GM23338 (cell line): ENCODE measurements at places on chromosomes 12 and 14.

DNA sequence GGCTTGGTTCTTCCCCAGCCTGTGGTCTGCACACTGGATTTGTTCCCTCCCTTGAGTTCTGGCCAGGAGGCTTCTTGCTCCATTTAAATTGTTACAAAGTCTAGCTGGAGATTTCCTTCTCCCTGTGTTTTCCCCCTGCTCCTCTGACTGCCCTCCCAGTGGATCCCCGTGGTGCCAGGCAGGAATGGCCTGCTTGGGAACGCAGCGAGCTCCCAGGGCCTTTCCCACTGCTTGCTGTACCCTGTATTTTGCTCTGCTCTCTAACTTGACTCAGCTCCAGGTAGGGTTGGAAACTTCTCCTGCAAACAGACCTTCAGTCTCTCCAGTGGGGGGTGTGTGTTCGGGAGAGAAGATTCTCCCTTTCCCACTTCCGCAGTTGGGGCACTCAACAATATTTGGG, 349.2 kb upstream of the FBXO33 start:
- no peak for DNase-seq

DNA sequence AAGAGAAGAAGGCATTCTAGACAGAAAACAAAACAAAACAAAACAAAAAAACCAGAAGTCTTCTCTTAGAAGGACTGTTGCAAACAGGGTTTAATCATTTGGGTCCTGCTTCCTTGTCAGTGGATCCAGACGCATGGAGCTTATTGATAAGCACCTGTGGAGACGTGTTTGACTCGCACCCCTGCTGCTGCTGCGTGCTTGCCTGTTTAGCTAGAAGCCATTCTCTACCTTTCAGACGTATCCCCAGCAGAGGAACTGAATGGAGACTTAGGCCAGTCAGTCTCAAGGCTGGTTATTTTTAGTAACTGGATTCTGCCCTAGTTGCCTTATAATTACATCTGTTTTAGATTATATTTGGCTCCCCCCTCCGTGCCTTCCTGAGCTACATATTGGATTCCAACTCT, 186.1 kb upstream of the EEA1 start:
- DNase-seq, result no peak

DNA sequence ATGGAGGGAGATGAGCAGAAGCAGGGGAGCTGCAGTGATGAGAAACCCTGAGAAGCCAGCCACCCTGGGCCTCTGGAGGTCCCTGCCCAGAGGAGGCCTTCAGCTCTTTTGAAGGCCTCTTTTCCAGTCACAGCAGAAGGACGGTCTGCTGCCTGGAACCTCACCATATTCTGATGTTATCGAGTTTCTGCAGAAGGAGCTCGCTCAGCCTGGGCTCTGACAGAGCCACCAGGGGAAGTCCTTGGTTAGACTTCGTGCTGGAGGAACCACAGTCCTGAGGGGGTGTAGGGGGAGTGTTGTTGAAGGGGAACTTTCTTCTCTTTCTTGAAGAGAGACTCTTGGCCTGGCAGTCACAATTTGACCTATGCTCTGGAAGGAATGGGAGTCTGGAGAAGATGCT, 25.1 kb upstream of the BATF start:
- DNase-seq, result no peak

DNA sequence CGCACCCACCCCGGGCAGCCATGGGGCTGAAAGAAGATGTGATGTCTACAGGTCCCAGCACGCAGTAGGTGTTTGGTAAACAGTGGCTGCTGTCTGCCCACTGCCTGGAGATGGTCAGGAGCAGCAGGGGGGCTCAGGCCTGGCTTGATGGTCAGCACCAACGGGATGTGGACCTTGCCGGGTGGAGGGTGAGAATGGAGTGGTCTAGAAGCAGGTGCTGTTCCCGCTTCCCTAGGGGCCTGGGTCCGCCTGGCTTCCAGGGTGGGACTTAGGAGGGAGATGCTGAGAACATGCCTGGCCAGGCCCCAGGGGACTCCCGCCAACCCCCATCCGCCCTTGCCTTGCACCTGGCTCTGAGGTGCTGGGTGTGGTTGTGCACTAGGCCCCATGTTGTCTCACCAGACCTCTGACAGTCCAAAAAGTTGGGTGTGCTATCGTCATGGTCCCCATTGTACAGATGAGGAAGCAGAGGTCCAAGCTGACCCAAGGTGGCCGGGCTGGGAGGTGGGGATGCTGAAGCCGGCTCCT, 12.9 kb downstream of the FAM222A start:
- no peak for DNase-seq

GRCh38 chr12:88816201-88816600, 235.9 kb upstream of the KITLG start:
- DNase-seq, result no peak

DNA sequence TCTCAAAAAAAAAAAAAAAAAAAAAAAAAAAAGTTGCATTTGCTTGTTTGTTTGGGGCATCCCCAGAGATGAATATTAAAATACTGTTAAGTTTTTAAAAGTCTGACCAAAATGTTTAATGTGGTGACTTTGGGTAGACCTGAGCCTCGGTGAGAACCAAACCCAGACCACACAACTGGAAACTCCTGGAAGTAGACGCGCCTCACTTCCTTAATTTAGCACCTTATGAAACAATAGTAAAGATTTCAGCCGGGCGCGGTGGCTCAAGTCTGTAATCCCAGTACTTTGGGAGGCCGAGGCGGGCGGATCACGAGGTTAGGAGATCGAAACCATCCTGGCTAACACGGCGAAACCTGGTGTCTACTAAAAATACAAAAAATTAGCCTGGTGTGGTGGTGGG, 9.3 kb downstream of the NFKBIA start:
- DNase-seq, result no peak

DNA sequence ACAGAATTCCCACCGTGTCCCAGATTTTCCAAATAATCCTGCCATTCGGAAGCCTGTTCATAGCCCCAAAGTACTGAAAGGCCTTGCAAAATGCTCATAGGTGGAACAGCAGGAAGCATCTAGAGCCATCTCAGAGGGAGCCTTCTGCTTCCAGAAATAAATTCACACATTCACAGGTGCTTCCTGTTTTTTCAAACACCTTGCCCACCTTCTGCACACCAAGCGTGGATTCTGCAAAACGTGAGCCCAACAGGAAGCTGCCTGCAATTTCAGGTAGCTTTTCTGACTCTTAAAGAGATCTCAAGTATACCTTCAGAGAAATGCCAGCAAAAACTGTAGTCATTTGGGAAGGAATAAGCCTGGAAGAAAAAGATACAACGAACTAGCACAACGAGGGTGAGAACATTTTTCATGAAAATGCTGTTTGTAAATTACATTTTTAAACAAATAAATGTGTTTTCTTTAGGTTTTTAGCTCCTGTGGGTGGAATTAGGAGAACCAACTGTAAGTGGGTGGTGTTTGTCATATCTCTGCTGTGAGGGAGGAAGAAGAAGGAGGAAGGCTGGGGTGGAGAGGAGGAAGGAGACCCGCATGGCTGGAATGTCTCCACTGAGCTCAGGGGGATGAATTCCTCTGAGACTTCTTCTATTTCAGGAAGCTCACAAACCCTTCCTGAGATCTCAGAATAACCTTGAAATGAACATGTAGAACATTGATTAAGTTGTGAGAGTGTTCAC, at the start of gene IFNG-AS1:
TSS of gene IFNG-AS1 (plus strand) at position 264 of the 737 bp plus-strand sequence.
- no peak for DNase-seq

DNA sequence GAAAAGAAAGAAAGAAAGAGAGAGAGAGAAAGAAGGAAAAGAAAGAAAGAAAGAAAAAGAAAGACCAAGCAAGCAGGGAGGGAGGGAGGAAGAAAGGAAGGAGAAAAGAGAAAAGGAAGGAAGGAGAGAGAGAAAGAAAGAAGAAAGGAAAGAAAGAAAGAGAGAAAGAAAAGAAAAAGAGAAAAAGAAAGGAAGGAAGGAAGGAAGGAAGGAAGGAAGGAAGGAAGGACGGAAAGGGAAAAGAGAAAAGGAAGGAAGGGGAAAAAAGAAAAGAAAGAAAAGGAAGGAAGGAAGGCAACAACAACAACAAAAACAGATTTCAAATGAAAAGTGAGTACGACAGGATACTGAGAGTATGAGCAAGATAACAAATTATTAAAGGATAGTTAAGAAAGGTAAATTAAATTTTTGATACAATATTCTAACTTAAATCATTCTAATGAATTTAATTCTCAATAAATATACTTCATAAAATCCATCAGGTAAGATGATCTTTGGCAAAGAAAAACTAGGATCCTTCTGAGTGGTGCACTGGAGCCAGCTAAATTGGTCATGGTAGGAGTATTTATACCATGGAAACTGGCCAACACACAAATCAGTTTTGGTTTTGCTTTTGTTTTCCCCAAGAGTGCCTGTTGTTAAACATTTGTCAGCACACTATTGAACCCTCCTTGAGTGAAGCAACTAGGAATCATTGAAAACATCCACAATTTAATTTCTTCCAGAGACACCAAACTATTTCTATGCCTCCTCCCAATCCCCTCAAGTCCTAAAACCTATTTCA, 56.1 kb upstream of the DYRK2 start:
- DNase-seq, result no peak

DNA sequence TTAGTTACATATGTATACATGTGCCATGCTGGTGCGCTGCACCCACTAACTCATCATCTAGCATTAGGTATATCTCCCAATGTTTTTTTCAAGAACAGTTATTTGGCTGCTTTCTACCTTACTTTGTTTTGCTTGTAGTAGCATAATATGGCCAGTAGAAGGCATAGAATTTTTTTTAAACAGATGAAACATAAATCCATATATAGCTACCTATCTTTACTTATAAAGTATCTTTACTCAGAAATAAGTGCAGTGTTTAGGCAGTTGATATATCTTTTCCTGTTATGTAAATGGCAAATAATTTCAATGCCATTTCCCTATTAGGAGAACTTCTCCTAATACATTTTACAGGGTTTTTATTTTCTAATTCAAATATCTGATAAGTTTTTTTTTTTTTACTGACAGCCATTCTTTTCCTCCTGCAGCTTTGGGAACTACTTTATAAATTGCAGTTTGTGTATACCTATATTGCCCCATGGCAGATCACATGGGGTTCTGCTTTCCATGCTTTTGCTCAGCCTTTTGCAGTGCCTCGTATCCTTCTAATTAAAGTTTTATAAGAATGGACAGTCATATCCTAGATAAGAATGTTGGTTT, 143.1 kb downstream of the PCNX1 start:
- DNase-seq, result peak; percentile 10
